ENCODE measurements at places on chromosomes 2 and 18.
A peak's percentile ranks its signal among the peaks of the same experiment; 100 is the strongest.

DNA sequence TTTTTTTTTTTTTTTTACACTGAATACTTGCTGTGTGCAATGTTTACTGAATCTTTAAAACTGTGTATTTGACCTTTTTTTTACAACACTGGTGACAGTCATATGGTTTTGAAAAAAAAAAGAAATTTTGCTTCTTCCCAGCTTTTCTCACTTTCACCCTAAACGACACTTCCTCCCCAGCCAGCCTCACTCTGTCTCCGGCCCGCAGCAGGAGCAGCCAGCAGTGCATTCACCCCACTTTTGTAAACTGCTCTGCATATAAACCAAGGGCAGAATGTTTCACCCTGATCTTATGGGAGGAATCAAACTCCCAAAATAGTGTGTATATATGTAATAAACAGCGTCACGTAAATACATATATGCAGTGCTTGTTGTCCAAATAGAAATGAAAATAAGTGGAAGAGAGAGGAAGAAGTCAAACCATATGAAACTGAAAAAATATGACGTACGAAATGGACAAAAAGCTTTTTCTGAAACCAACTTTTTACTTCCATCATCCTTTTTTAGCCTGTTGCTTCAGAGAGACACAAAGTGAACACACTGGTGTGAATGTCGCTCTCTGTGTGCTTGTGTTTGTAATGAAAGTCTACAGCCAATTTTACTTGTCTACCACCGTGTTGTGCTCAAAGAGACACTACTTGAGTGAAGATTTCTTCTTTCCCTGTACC, 54.2 kb downstream of the ZCCHC2 start:
- no peak for DNase-seq

- DNase-seq = no peak
These were observed 46.7 kb upstream of the CDKL4 start for GRCh38 chr2:39290433-39290832.

GRCh38 chr2:124589971-124590370, 564.9 kb downstream of the CNTNAP5 start:
- DNase-seq = peak; percentile 43

- no peak for DNase-seq
These were observed 63.2 kb downstream of the CCBE1 start for GRCh38 chr18:59633961-59634485.

DNA sequence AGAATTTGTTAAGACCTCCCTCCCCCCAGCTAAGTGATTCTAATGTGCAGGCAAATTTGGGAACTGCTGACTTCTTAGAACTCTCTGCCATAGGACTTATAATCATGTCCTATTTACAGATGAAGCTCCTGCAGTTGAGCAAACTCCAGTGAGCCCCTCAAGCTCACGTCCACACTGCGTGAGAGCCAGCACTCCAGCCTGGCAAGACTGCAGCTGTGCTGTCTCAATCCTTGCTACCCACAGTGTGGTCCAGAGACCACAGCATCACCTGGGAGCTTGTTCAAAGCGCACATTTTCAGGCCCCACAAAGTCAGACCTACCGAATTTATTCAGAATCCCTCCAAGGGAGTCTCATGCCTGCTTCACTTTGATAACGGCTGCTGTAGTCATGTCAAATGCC, 243.2 kb upstream of the RAB12 start:
- DNase-seq = no peak

GRCh38 chr2:234308813-234309195, 188.1 kb downstream of the ARL4C start:
- DNase-seq = no peak

DNA sequence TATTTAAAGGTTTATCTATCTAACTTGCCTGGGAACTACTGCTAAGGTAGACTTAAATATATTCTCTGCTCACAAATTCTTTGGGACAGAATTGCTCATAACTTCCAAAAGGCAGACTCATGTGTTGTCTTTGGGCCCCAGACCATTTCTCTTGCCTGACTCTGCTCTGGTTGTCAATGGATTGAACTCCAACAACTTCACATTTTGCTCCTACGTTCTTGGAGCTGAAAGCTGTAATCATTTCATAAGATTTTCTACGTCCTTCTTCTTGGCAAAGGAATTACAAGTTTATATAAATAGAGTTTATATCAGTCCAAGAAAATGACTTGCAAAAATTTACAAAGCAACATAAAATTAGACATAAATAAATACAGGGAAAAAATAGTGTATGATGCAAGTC, 32.9 kb upstream of the PPM1B start:
- no peak for DNase-seq

DNA sequence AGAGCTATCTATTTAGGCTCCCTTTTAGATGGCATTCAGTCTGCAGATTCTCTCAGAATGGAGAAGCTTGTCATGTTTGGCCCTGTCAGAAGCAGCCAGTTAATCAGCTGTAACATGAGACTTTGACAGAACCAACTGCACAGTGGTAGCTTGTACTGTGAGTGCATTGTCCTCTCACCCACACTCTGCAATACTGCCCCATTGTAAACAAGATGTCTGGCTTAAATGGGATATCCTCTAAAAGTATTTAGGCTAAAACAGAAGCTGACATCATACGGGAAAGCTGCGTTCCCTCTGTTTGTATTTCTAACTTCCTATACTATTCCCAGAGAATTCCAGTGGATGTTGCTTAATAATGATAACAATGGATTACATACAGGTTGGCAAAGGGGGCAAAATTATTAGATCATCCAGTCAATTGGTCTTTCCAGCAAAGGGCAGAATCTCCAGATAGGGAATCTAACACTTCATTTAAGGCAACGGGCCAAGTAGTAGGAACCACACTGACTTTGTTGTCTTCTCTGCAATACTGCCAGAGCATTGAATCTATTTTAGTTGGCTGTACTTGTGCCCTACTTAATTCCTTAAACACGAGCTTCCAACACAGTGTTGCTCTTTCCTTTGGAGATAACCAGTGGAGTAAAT, 15.4 kb upstream of the STAT4 start:
- DNase-seq = no peak

Data from WERI-Rb-1 (cell line).